ENCODE measurements at places on chromosomes 2 and 18.

DNA sequence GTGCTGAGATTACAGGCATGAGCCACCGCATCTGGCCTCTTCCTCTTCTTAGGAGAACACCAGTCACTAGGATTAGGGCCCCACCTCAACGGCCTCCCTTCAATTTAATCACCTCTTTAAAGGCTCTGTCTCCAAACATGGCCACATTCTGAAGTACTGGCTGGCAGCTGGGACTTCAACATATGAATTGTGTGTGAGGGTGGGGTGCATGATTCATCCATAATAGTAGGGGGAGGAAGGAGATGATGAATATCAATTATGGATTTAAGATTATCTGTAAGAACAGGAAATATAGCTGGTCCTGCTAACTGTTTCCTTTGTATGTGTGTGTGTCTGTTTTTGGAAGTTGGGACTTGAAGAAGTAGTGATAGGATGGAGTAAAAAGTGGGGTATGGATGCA lies 14.7 kb upstream of the EPG5 start:
- DNase-seq, result no peak

- no peak for DNase-seq
These were observed 7.5 kb downstream of the CCDC93 start for GRCh38 chr2:118006326-118006725.

GRCh38 chr18:52636536-52636935 lies 296.5 kb downstream of the DCC start:
- no peak for DNase-seq

GRCh38 chr2:24909555-24910177 lies 10.4 kb downstream of the ADCY3 start:
- no peak for DNase-seq

GRCh38 chr2:240326246-240326645 lies 109.2 kb upstream of the GPC1 start:
- no peak for DNase-seq

GRCh38 chr2:191979221-191979730 lies 132.4 kb upstream of the CAVIN2 start:
- no peak for DNase-seq

DNA sequence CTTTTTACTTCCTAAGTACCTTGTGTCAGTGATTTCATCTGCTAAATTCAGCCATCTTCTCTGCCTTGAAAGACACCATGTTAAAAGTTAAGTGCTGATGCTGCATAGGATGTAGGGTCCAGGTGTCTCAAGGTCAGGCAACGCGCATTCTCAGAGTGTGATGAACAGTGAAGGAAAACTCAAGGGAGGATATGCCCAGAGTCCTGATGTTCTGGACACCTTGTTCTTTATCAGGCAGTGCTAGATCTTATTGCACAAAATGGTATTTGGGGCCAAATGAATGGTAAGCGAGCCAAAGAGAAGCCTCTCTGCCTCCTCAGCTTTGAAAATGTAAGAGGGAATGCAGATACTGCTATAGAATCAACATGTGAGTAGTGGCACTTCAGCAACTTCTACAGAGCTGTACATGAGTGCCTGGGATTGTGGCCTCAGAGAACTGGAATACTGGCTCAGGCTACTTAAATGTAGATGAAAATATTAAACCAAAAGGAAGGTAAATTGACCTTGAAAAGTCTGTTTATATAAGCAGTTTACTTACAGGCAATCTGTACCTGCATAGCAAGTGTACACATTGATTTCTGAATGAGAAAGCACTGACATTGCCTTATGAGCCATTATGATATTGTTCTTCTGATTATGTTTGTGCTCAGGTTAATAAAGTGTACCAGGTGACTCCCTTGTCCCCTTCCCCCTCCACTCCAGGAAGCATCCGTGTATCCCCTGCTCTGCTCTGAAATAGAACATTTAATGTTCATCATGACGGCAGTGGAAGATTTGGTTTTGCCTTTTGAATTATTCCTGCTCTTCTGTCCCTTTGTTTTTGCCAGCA lies 86.7 kb upstream of the RANBP2 start:
- no peak for DNase-seq

DNA sequence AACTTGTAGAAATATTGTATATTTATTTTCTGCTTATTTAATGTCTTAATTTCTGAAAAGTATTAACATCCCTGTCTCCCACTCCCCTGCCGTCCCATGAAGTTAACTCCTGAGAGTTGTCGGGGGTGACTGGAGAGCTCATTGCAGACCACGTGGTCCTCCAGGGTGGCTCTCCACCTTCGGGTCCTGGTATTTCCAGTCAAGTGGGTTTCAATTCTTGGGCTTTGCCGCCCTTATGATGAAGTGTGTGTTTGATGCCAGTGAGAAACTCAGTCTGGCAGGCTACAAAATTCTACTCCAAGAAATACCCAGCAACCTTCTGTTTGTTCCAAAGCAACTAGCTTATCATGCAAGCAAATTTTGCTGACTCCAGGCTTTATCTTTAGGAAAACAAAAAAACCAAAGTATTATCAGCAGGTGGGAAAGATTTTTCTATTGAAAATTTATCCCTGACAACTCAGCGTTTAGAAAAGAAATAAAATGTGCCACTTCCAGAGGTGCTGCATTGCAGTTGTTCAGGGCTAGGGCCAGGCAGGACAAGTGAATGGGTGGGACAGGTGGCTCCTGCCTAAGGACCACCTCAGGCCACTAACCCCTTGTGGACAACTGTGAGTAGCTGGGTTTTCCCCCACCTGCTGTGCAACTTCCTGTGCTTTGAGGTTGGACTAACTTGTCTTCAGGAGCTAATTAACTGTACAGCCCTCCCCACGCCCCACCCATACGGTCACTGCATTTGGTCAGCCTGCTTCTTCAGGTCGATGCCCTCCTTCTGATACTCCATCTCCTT lies 46.6 kb downstream of the BCL2L11 start:
- DNase-seq, result no peak

- no peak for DNase-seq
These were observed 575.5 kb downstream of the RNF144A start for GRCh38 chr2:7492719-7493118.

DNA sequence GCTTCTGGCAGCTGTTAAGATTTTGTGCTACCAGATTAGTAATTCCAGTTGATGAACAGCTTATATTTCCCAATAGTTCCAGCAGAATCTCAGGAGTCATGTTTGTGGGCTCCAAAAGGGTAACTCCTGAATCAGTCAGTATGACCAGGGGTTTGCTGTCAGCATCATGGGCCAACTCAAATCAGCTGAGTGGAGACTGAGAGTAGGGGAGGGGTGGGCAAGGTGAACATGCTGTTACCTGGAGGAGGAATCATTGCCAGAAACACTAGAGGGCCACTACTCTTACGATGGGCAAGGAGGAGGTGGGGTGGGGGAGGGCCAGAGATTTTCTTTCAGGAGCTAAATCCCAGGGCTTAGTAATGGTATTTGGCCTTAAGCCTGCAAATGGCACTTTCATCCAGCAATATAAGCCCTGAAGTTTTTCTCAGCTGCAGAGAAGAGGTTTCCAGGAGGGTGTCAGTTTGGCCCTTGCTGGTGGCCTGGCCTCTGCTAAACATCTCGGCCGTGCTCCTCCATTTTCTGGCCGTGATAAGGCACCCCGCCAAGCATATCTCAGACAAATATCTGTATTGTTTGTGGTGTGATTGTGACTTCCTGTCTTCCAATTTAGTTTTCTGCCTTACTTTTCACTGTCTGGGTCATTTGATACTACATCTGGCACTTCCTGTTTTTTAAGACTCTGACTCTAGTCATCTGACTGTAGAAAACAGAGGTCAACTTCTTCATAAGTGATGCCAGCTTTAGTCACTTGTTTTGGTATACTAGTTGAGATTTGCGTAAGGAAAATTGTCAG lies 120.5 kb upstream of the CXCR4 start:
- DNase-seq, result no peak

DNA sequence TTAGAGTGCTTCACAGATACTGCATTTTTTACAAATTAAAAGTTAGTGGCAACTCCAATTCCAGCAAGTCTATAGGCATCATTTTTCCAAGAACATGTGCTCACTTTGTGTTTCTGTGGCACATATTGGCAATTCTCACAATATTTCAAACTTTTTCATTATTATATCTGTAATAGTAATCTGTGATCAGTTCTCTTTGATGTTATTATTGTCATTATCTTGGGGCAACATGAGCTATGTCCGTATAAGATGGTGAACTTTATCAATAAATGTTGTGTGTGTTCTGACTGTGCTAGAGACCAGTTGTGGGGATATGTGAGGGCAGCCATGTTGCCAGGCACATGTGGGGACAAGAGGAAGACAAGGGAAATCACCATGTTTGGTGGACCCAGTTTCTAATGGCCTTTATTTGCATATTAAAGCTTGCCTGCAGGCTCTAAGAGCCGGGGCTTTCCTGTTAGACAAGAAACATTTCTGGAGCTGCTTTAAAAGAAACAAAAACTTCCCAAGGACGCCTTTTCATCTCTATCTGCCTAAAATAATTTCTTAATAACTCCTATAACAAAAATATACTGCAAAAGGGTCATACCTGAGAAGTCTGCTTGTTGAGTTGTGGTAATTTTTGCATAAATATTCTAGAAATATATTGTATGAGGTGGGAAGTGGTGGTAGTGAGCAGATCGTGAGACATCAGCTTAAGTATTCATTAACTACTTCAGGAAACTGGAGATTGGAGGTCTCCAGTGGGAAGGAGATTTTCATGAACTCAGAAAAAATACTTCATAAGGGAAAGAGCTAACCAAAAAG lies 37.2 kb downstream of the KYNU start:
- DNase-seq, result no peak

GRCh38 chr2:118524911-118525310 lies 322.5 kb downstream of the EN1 start:
- no peak for DNase-seq

DNA sequence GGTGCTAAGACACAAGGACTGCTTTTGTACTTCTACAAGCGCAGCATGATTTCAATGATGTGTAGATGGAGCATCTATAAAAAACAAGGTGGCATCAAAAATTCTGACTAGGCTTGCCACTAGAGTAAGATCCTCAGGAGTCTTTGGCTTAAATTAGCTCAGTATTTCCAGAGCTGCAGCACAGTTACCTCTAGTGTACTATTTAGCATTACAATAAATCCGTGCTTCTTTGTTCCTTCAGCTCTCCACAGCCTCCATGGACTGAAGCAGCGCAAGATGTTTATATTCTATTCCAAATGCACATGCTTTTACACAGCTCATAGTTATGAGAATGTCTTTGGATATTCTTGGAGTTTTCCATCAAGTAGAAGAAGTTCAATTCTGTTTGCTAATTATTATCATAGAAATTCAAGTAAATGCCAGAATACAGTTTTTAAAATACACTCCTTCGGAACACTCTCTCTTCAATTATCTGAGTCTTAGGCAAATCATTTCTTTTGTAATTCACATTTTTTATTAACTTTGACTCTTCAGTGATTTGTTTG lies 1133.0 kb upstream of the LRRTM1 start:
- no peak for DNase-seq

- DNase-seq, result no peak
These were observed 20.9 kb downstream of the MEMO1 start for GRCh38 chr2:31989946-31990345.

DNA sequence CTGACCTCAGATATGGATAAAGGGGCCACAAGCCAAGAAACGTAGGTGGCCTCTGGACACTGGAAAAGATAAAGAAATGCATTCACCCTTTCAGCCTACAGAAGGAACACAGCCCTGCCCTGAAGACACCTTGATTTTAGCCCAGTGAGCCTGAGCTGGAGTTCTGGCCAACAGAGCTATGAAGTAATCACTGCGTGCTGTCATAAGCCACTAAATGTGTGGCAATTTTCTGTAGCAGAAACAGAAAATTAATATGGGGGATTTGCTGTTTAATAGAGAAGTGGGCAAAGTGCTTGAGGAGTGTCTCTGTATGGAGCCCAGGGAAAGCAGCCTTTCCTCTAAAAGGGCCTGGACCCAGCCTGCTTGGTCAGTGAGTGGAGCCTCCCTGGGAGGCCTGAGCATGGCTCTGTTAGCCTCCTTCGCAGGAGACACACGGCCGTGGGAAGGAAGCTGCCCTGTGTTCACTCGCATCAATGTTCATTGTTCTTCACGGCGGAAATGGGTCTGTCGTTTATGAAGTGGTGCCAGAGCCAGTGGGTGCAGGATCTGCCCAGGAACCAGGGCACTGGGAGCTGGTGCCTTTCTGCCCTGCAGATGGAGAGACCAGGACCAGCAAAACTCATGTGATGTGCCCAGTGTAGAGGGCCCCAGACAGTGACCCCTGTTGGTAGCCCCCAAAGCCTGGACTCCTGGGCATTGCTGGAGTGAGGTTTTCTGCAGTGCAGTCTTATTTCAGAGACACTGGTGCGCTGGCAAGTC lies 268.9 kb downstream of the NDUFA10 start:
- DNase-seq, result no peak

GRCh38 chr18:76402026-76402990 lies 92.7 kb downstream of the ZNF516 start:
- no peak for DNase-seq

DNA sequence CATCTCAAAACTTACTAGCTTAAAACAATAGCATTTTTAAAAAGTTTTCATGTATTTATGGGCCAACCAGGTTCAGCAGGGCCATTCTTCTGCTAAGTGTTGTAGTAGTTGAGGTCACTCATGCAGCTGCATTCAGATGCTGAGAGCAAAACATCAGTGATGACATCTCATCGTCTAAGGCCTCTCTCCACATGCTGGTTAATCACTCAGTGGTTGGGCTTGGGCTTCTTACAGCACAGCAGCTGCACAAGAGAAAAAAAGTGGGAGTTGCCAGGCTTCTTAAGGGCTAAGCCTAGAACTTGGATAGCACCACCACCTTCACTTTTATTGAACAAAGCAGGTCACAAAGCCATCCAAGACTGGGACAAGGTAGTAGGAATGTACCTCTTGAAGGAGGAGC lies 190.3 kb downstream of the IRS1 start:
- no peak for DNase-seq

DNA sequence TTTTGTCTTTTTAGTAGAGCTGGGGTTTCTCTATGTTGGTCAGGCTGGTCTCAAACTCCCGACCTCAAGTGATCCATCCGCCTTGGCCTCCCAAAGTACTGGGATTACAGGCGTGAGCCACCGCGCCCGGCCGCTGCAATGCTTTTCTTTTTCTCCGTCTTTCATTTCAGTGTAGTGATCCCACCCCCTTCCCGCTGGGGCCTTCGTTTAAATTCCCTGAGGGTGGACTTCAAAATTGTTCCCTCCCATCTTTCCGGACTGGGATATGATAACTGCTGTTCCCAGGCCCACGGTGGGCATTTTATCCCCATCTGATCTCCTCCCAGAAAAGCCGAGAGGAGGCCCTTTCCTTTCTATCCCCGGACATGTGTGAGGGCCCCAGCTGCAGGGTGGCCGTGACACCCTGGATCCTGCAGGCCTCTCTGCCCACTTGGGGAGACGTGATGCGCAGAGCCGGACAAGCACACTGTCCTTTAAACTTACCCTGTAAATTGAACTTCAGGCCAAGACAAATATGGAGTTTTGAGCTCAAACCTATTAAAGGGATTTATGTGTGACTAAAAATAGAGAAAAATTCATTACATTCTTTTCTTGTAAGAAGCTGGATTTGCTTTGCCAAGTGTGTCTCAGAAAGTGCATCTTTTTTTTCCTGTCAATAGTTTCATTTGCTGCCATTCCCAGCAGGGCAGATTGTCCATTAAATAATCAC lies 54.5 kb upstream of the AFF3 start:
- DNase-seq, result no peak

DNA sequence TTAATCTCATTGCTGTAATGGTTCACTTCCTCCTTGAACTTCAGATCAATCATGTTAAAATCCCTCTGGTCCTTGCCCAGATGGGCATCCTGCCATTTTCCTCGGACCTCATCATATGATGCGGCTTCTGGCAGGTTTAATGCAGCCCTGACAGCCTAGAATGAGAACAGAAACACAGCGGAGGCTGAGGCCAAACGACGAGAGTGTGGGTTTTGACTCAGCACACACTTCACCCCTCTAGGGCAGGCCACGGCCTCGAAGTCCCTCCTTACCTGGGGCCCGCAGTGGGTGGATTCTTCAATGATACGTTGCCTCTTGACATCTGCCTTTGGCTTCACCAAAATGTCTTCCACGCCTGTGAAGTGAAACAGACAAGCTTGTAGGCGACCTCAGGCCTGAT lies 56.8 kb downstream of the POLR1A start:
- DNase-seq, result no peak

Measured in NCI-H524 treated with DMSO at 0.1 percent for 48 hours (cell line).